ENCODE measurements at places on chromosomes 2 and 18.

DNA sequence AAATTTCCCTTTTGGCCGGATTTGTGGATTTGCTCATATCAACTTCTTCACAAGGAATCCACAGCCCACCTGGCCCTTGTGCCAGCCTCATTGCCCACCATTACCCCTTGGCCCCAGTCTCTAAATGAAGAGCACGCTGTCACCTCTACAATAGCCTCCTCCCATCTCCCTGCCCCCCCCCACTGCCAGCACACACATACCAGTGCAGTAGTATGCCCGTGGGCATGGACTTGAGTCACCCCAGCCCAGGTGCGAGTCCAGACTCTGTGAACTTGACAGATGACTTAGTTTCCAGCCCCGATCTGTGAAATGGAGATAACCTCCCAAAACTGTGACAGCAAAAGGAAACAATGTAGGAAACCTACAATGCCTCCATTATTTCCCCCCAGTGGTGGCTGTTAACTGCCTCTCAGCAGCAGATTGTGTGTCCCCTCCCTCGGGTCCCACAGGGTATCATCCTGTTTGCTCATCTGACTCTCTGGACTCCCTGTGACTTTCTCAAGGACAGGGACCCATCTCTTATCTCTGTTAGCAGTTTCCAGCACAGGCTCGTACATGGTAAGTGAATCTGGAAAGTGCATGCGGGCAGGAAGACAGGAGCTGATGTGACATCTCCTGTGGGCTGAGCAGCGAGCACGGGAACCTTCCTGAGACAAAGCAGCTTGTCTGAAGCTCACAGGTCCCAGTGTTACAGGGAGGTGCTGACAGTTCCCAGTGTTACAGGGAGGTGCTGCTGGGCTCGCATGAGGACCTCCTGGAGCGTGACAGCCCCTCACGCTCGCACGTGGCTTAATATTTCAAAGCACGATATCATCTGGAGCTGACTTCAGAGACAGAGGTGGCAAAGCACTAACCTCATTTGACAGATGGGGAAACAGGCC, 4.2 kb upstream of the TMEM185B start:
- DNase-seq = no peak

GRCh38 chr2:112095681-112096080, 40.6 kb downstream of the TMEM87B start:
- DNase-seq = no peak

GRCh38 chr2:209305746-209306196, 118.1 kb upstream of the MAP2 start:
- DNase-seq = no peak

DNA sequence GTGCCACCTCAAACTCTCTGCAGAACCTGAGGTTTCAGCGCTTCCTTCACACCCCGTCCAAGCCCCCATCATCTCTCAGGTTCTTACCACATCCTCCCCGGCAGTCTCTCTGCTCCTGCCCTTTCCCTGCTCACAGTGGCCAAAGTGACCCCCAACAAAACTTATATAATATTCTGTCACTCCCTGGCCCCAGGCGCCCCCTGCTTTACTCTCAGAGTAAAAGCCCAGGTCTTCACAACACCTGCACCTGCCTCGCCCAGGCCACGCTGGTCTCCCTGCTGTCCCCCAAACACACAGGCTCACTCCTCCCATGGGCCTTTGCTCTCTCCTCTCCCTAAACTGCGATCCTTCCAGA, 6.4 kb downstream of the ITGB1BP1 start:
- DNase-seq = no peak

GRCh38 chr2:30374380-30374779, 72.7 kb upstream of the LCLAT1 start:
- DNase-seq = no peak

DNA sequence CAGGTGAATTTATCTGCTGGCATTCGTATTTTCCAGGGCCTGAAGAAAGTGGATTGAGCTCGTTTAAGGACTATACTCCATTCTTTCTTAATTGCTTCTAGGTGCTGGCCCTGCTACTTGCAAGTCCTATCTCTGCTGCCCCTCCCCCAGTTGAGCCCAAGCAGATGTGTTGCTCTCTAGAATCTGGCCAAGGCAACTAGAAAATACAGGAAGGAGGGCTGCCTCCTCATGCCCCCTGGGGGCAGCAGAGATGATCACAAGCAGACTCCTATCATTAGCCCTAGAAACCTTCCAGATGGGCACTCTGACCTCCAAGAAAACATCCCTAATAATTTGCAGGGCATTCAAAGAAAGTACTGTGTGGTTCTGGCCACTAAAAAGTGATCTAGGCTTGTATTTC, 72.5 kb upstream of the CYP26B1 start:
- DNase-seq = peak; percentile 24

- DNase-seq = peak; percentile 79
Observed at GRCh38 chr2:226048611-226049010, 649.1 kb downstream of the NYAP2 start.

DNA sequence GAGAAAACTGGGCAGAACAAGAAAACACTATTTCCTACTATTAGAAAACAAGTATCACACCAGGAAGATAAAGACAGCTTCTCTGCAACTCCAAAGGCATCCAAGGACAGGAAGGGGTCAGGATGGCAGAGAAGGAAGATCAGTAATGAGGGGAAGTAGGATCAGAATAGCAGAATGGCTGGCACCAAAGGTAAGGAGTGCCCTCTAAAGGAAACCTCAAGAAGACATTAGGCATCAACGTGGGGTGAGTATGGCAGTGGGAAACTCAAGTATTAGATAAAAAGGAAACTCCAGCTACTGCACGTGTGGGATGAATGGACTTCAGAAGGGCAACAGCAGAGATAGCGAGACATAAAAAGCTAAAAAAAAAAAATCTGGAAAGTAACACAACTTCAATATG, 25.9 kb downstream of the HDLBP start:
- DNase-seq = no peak

GRCh38 chr2:146734042-146734820, 1110.6 kb upstream of the ACVR2A start:
- peak; percentile 68 for DNase-seq

DNA sequence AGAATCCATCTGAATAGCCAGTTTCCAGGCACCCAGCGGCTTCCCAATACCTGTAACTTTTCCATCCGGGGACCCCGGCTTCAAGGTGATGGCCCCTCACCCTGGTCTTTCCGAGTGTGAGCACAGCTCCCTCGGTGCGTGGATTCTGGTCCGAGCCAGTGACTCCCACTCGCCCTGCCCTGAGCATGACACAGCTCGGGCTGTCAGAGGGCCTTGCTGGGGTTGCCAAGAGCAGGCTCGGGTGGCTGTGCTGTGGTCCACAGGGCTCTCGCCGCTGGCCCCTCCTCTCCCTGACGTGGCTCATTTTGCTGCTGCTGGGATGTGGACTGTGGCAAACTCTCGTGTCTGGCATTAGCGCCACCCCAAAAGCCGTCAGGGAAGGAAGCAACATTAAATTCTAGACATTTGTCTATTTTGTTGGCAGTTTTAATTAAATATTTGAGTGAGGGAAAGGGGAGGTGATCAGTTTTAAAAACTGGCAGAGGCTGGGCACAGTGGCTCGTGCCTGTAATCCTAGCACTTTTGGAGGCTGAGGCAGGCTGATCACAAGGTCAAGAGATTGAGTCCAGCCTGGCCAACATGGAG, 5.6 kb upstream of the ESPNL start:
- no peak for DNase-seq

DNA sequence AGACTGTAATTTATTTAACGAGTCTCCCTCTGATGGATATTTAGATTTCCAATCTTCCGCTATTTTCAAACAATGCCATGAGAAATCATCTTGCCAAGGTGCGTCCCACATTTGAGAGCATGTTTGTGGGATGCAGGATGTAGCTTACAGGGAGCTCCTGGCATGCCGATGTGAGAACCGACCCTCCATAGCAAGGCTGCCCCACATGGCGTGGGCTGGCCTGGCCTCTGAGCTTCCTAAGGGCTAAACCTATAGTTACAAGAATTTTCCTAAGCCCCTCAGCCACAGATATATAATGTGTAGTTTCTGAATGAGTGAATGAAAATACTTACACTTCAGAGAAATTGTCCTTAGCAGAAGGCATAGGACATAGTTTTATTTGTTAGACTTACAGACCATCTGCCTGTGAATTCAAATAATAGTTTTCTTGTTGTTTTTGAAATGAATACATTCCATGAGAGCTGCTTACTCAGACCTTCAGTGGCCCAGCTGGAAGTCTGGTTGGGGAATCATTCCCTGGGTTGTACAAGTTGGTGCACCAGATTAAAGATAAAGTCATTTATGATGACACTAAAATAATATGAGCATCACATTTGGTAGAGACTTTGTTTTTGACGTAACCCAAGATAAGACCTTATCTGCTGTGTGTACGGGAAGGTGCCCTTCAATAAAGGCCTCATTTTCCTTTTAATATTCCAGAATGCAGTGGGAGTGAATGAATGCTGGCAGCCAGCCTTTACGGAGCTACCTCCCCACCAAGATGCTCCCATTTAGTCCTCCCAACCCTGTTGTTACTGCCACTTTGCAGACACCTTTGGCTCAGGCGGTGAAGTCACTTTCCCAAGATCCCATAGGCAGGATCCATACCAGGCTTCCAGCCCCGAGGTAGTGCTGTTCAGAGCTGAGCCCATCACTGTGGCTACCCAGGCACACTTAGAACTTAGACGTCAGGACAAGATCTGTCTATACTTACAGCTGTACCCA, 107.1 kb downstream of the GLI2 start:
- peak; percentile 66 for DNase-seq

DNA sequence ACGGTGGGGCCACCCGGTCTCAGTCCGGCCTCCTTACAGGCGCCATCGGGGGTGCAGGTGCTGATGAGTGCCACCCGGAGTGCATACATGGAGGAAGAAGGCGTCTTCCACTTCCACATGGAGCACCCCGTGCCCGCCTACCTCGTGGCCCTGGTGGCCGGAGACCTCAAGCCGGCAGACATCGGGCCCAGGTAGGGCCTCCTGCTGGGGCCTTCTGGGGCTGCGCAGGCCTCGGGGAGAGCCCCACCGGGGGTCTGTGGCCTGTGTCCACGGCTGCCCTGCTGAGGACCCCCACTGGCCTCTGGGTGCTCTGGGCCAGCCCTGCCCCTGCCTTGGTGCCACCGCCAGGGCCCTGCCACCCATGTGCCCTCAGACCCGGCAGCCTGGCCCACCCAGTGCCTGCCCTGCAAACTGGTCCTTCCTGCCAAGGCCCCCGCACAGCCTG, 4.8 kb downstream of the RNPEPL1 start:
- no peak for DNase-seq

- no peak for DNase-seq
Observed at GRCh38 chr2:74028741-74029140, 44.0 kb downstream of the TET3 start.

GRCh38 chr2:5539282-5540165, 152.7 kb upstream of the SOX11 start:
- no peak for DNase-seq

DNA sequence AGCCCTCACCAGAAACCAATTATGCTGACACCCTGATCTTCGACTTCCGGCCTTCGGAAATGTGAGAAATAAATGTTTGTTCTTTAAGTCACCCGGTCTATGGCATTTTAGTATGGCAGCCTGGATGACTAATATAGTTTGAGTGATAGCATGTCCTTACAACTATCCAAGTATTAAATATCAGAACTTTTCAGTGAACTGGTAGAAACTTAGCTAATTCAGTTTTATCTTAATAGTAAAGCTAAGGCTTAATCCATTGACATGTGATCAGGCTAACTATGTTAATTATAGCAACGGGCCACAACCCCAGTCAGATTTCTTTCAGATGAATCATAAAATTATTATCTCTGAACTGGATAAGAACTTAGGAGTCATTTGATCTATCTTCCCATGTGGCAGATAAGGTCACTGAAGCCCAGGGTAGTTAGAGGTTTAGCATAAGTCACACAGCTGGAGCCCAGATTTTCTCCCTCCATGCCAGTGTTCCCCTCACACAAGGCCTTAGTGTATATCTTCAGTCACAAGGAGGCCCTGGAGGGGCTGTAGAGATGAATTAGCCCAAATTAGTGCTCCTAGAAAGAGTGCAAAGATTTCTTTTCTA, 40.7 kb upstream of the UPP2 start:
- DNase-seq = no peak

- no peak for DNase-seq
Observed at GRCh38 chr18:27704736-27705361, 472.1 kb downstream of the CDH2 start.

- no peak for DNase-seq
Observed at GRCh38 chr2:120830096-120830830, 94.6 kb downstream of the GLI2 start.

DNA sequence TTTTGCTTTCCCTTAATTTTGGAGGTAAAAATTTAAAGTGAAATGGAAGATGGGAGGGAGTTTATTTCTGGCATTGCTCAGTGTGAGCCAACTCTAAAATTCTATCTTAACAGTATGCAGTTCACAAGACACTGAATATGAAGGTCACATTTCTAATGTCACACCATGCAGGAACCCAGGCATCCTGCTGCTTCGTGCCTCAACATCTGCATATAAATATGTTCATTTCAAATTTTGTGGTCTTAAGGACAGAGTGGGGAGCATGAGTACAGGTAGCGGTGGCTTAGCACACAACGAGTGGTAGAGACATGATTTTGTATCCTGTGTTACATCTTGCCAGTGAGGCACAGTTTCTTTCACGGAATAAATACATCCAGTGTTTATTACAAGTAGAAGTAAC, 102.4 kb downstream of the ARL4C start:
- DNase-seq = no peak

DNA sequence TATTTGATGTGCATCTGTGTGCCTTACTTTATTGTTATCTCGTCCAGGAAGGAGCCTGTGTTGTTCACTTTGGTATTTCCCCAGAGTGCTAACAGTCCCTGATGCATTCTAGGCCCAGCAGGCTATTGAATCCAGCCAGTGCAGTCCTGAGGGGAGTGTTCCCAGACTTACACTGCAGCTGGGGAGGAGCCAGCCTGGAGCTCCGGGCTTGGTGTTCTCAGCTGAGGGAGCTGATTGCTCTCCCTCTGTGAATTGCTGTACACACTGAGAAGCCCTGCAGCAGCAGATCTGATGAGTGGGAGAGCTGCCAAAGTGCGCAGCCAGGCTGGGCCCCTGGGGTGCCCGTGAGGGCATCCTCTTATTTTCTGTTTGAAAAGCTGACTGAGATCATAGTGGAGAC, 159.2 kb downstream of the GALNT3 start:
- DNase-seq = peak; percentile 59

DNA sequence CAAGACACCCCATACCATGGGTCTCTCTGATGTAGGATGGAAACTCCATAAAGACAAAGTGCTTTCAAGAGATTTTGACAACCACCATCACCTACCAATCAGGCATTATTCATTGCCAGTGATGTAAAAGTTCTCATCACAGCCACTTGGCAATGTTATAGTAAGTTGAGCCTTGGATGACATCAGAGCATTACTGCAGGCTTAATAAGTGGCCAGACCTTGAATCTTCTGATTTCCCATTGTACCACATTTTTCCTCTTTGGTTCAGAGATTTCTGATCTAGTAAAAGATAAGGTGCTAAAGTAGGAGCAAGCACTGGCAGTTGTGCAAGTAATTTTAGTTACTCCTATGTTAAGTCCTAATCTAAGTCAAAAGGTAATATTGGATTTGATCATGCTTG, 36.5 kb downstream of the OSR1 start:
- DNase-seq = no peak
